ENCODE measurements at places on chromosomes 2 and 18.

DNA sequence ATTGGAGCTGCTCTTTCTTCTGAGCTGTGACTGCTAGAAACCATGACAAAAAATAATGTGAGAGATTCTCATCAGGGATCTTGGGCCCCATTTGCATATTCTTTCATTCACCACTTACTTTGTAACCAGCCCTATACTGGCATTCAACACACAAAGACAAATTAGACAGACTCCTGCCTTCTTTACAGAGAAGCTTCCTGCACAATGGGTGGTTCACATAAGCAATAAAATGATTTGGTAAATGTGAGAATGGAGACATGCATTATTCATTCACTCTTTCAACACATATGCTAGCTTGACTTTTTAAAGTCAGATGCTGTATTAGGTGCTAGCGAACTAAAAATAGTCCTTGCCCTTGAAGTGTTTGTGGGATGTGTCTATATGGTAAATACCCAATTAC, 174.4 kb downstream of the NCKAP5 start:
- DNase-seq, result no peak

DNA sequence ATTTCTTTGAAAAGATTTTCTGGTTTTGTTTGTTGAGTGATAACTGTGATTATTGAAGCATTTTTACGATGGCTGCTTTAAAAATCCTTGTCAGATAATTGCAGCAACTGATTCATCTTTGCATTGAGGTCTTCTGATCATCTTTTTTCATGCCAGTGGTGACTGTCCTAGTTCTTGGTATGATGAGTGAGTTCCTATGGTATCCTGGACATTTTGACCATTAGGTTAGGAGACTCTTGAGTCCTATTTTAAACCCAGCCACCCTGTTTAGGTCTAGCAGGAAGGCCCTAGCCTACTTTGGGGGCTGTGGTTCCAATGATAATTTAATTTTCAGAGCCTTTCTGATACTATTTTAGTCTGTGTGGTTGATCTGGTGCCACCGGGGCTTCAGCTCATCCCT, 72.7 kb upstream of the REV1 start:
- no peak for DNase-seq

DNA sequence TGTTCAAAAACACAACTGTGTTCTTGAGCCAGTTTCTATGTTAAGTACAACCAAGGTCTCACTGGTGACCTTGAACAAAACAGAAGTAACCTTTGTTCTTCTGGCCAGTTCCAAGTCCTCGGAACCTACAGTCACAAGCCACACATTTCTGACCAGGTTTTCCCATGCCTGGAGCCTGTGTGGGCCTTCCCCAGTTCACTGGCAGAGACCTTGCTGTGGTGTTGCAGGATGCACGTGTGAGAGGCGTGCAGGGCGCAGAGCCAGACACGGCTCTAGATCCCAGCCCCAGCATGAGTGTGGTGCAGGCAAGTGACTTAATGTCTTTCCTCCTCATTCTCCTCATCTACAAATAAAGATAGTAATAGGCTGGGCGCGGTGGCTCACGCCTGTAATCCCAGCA, 25.5 kb upstream of the EDAR start:
- DNase-seq, result no peak

GRCh38 chr2:135009339-135009738, 37.9 kb downstream of the MAP3K19 start:
- no peak for DNase-seq

DNA sequence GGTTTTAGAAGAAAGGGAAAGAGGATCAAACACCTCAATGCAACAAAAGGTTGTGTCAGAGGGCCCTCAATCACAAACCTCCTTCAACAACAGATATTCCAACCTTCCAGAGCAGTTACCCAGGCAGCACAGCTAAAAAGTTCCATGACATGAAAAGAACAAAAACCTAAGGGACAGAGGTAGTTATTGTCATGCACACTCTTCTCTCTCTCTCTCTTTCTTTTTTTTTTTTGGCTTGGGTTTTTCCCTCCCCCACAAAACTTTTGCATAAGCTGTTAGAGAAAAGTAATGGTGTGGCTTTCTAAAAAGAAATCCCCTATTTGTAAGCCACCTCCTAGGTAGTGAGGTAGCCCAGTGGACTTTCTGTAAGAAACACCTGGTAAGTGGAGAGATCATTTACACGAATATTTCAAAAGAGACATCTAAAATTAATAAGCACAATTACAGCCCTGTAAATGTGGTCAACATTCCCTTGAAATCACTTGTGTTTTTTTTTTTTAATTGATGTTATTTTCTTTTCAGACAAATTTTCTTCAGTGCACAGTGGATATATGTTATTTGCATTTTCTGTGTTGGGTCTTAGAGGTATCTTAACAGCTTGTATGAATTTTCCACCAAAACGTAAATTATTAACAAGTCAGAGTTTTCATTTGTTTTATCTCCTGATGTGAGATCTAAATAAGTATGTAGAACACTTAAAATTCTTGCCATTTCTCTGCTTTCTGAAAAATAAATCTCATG, 48.4 kb downstream of the ZEB2 start:
- DNase-seq, result no peak

DNA sequence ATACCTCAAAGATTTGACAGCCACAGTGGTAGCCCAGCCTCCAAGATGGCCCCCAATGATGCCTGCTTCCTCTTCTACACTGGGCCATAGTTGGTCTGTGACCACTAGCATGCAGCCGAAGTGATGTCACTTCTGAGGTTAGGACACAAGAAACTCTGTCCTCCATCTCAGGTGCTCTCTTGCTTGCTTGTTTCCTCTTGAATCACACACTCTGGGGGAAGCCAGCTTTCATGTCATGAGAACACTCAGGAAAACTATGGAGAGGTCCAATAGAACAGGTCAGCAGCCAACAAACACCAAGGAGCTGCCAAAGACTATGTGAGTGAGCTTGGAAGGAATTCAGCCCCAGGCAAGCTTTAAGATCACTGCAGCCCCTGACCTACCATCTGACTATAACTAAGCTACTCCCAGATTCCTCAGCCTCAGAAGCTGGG, 3.3 kb upstream of the ADAM17 start:
- DNase-seq, result no peak

Measured in fibroblast of skin of left quadriceps (primary cell).